ENCODE measurements at places on chromosomes 11 and 22. TPM values are rescaled to one million over a fixed set of nuclear protein-coding genes. Genes with fewer than 3 reads are reported as not detected.

The LBHD1 gene
- total RNA-seq = 9.3 TPM

GRCh38 chr22:49018601-49019000 lies 809.1 kb downstream of the BRD1 start:
- DNase-seq = peak; percentile 16

DNA sequence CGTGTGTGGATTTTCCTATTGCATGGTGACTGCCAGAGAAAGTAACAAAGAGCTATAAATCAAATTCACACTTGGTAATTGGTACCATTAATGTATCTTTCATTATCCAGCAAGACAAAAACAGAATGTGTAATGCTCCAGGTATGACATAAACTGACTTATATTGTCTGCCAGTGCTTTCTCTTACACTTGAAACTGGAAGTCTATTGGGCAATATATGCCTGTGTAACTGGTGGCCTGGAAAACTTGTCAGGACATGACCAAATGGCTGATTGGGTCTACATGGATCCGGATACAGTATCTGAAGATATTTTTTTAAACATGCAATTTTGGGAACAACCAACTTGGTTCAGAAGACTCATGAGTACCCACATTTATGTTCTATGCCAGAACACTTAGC lies 174.6 kb upstream of the ARHGAP42 start:
- no peak for DNase-seq

- DNase-seq = no peak
Observed at GRCh38 chr11:72524711-72525110, 90.4 kb upstream of the CLPB start.

The HSPB2 gene
- not detected for total RNA-seq

DNA sequence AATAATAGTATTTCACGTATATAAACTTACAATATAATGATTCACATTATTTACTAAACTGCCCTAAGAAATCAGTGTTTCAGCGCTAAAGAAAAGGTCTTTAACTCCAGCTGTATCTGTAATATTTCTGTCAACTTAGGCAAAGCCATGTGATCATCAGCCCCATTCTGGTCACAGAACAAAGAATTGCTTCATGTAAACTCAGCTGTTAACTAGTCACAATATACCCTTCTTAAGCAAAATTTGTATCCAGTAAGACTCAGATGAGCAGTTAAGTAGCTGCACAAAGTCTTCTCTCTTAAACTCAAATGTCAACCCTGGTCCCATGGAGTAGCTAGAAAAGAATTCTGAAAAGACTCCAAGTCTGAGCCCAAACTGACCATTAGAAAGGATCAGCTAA lies 26.6 kb downstream of the HPS5 start:
- no peak for DNase-seq

The DDIAS gene
- total RNA-seq = 5.6 TPM

DNA sequence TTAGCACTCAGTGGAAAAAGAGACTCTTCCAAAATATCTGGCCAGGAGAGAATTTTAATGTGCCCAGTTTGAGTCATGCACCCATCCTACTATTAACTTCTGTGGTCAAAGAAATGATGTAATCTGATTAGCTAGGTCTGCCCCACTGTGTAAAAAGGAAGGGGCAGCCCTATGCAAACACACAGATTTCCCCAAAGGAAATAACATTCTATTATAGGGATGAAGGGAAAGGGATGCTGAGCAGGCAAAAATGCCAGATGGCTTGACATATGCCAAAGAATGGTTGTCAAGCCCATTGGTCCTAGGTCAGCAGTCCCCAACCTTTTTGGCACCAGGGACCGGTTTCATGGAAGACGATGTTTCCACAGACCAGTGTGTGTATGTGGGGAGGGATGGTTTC lies 43.3 kb upstream of the PAK1 start:
- no peak for DNase-seq

The PEX26 gene
- total RNA-seq = 37.1 TPM
